H7 (cell line): ENCODE measurements at places on chromosomes 2 and 18.

DNA sequence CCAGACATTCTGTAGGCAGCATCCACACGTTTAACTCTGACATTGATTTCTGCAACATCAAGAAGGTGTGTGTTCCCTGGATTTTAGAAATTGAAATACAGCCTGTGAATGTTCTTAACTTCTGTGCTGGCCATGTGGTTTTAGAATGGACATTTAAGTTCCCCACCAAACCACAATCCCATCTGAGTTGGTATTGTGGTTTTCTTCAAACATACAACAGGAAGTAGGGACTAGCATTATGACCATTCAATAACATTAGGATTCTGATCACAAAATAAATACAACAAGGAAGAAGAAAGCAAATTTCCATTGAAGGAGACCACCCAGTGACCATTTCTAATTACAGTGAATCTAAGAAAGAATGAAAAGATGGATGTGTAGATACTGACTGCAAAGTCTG is 51.2 kb downstream of the MAP3K20 start:
- no peak for DNase-seq

DNA sequence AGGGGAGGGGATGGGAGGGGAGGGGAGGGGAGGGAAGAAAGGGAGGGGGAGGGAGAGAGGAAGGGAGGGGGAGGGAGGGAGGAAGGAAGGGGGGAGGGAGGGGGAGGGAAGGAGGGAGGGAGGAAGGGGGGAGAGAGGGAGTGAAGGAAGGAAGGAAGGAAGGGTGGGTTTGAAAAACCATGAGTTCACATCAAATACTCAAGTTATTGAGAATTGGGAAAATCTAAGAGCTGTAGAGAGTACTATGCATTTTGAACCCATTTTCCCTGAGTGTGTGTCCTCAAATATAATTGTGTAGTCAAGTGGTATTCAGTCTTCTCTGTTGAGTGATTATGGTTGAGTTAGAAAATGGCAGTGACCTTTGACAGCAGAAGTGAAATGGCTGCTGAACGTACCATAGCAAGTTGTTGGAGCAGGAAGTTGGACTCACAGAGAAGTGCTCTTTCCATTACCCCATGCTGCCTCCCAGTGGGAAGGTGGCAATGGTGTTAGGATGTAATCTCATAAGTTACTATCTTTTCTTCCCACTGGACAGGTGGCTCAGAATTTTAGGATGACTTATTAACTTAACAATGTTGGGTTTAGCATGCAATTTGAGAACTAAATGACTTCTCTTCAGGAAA is 214.6 kb downstream of the SETBP1 start:
- DNase-seq: no peak

DNA sequence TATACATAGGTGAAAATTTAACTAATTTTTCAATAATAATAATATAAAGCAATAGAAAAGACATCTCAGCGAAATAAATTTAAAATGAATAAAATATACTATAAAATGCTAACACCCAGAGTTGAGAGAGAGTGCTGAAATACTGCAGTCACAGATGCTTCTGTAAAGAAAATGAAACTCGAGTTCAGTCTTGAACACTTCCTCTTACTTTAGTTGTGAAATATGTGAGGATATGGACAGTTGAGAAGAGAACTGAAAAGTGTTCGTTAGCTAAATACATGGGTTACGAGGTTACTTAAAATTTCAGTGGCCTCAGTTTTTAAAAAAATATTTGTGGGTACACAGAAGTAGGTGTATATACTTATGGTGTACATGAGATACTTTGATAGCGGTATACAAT is 106.8 kb downstream of the DNAH7 start:
- DNase-seq: no peak

DNA sequence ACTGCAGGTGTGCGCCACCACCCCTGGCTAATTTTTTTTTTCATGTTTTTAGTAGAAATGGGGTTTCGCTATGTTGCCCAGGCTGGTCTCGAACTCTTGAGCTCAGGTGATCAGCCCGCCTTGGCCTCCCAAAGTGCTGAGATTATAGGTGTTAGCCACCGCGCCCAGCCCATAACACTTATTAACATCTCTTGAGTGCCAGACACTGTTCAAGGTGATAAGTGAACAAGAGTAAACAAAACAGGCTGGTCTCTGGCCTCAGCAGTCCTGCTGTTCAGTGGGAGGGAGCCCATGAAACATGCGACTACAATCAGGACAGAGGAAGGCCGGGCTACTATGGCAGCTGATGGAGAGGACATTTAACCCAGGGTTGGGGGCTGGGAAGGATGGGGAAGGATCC is 42.3 kb downstream of the KCTD1 start:
- no peak for DNase-seq
